ENCODE measurements at places on chromosomes 2 and 18.

- DNase-seq, result no peak
Measured at GRCh38 chr2:191049728-191050639, 36.0 kb upstream of the STAT1 start.

DNA sequence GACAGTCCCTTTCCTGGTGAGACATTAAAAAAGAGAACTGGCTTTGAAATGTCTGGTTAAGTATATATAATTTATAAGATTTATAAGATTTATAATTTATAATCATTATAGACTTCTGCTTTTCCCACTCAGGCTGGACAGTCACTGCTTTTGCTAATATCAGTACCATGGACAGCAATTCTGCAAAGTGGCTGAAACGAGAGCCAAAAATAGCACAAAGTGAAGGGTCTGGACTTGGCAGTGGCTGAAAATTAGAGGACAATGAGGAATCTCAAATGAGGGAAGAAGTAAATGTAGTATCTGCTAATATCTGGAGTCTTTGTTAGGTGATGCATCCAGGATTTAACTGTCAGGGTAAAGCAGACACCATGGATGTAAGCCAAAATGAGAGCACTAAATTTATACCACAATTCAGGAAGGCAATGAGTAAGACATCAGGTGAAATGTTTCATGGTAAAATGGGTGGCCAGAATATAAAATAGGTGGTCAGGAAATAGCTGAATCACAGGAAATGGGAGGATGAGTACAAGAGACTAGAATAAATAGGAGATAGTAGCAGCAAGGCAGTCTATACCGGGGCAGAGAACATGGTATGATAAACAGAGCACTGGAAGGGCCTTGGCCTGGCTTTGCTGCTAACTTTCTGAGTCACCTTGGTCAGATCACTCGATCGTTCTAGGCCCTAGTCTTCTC, 39.6 kb upstream of the BOD1L2 start:
- no peak for DNase-seq

DNA sequence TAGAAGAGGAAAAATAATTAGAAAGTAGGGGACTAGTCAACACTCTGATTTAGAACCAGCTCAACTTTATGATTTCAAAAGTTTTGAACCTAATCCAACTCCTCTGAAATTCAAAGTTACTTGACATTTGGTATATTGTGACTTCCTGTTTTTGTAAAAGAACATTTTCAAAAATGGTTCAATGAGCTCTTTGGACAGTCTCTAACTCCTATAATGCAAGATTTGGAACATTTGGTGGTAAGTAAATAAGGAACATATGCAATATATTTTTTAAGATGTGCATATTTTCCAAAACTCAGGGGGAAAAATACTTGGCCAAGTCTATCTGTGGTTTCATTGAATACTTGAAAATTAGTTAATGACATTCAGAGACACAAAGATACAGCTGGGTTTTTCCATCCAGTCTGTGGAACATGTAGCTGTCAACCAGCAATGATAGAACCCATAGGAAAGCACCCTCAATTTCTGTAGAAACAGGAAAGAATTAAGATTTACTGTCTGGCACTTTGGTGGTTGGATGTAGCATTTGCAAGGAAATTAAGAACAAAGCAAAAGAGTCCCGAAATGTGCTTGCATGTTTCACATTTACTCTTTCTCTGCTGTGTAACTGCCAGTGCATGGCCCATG, 17.0 kb upstream of the ANKRD44 start:
- no peak for DNase-seq

- no peak for DNase-seq
Measured at GRCh38 chr2:167692936-167693335, 554.5 kb downstream of the STK39 start.

DNA sequence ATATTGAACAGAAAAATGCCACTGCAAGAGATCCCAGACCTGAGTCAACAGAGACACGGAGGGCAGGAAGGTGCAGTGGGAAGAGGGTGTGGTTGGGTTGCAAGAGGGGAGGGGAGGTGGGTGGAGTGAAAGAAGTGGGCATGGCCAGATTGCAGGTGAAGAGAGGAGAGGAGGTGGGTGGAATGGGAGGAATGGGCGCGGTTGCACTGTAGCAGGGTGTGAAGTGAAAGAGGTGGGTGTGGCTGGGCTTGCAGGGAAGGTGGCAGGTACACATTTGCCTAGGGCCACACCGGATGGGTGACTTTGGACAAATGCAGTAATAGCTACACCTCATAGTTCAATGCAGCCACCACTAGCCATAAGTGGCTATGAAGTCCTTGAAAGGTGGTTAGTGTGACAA, 71.1 kb downstream of the DOCK10 start:
- DNase-seq, result no peak

DNA sequence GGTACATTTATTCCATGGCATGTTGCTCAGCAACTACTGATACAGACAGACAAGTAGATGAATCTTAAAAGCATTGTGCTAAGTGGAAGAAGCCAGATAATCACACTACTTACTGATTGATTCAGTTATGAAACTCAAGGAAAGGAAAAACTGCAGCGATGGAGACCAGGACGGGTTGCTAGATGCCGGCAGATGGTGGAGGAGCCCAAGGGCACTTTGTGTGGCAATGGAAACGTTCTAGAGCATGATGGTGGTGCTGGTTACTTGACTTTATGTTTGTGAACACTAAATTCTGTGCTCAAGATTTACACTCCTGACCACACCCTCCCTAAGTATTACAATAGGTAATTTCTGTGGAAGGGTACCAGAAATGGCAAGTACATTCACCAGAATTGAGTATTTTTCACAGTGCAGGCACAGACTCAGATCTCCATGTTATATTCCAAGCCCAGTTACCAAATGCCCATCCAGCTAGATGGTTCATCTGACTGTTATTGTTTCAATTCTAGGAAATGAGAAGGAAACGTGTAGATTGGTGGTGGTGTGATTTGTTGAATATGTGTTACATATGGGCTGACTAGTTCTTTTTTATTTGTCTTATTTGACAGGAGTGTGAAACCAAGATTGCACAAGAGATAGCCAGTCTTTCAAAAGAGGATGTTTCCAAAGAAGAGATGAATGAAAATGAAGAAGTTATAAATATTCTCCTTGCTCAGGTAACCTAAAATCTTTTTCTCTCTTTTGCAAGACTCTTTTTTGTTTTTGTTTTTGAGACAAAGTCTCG, 55.1 kb downstream of the RALBP1 start:
- DNase-seq, result no peak

- no peak for DNase-seq
Measured at GRCh38 chr18:7524786-7525185, 42.3 kb upstream of the PTPRM start.
